ENCODE measurements at places on chromosomes 1 and 21. TPM values are rescaled to one million over a fixed set of nuclear protein-coding genes. Genes with fewer than 3 reads are reported as not detected.

- no peak for DNase-seq
- H3K4me1 ChIP-seq: no peaks in the 10 kb centered on the region
- no peaks in the 10 kb centered on the region for H3K36me3 ChIP-seq
- no peak overlapping the region for H3K4me3 ChIP-seq
Measured at GRCh38 chr1:38053416-38054091, 7.0 kb upstream of the POU3F1 start.

GRCh38 chr1:5661196-5662085, 330.8 kb downstream of the NPHP4 start:
- no peaks in the 10 kb centered on the region for H3K27me3 ChIP-seq
- H3K4me1 ChIP-seq: no peaks in the 10 kb centered on the region
- H3K36me3 ChIP-seq: no peaks in the 10 kb centered on the region
- H3K4me3 ChIP-seq: no peak overlapping the region

DNA sequence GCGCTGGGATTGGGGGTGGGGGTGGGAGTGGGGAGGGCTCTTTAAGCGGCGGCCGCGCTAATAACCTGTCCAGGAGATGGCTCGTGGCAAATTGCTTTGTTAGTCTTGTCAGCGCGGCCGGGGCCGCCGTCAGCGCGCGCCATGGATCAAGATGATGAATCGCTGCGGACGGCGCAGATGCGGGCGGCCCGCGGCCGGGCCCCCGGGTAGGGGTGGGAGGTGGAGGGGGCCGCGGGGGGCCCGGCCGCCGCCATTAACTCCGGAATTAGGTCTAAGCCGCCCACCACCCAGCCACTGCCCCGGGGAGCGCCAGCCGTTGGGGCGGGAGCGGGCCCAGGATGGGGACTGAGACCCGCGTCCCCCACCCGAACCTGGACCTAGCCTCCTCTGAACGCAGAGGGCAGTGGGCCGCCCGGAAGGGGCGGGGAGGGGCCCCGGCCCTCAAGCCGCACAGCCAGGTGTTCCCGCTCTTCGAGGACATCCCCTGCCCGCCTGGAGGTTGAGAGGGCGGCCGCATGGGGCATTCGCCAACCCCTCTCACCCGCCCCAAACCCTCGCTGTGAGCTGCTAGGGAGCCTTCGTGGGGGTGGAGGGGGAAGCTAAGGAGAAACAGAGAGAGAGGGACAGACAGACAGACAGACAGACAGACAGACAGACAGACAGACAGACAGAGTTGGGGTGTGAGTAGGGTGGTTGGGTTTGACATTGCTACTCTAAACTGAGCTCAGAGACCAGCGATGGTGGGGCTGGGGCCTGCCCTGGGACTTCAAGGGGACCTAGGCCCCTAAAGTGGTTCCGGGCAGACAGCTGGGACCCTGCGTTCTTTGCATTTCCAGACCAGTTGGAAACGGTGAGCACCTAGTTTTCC, 3.8 kb upstream of the DMBX1 start:
- H3K4me1 ChIP-seq: peaks cover 15% of the 10 kb centered on the region
- DNase-seq: no peak
- no peak overlapping the region for H3K27ac ChIP-seq
- no peak overlapping the region for H3K4me3 ChIP-seq

GRCh38 chr1:112239683-112240330, 156.2 kb upstream of the CTTNBP2NL start:
- H3K27me3 ChIP-seq: no peaks in the 10 kb centered on the region
- H3K36me3 ChIP-seq: no peaks in the 10 kb centered on the region
- H3K4me1 ChIP-seq: no peaks in the 10 kb centered on the region
- H3K27ac ChIP-seq: no peak overlapping the region
- no peak for DNase-seq

- no peaks in the 10 kb centered on the region for H3K27me3 ChIP-seq
- peaks cover 12% of the 10 kb centered on the region for H3K4me1 ChIP-seq
- no peaks in the 10 kb centered on the region for H3K36me3 ChIP-seq
- peak; percentile 71 for DNase-seq
Measured at GRCh38 chr1:156295391-156295947, at the start of gene GLMP. Gene GLMP (minus strand): TSS chr1:156295679. CDS start chr1:156295645, 34 bp downstream.

DNA sequence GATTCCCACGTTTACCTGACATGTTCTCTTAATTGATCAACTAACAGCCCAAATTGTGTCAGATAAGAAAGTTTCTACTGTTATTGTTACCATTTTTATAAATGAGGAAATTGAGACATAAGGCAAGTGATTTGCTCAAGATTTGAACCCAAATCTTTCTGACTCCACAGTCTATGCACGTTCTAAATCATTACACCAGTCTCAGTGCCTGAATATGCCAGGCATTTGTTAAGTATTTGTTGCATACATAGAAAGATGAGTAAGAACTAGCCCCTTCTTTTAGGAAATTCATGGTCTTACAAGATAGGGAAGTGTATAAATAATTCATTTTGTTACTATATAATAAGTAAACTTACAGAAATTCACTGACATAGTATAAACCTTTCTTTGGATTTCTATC, 7.1 kb upstream of the CD101 start:
- no peak overlapping the region for H3K4me3 ChIP-seq
- no peak for DNase-seq
- H3K27ac ChIP-seq: no peak overlapping the region
- no peaks in the 10 kb centered on the region for H3K36me3 ChIP-seq
- H3K27me3 ChIP-seq: no peaks in the 10 kb centered on the region

GRCh38 chr1:116408803-116409720, 36.0 kb downstream of the ATP1A1 start:
- no peak overlapping the region for H3K4me3 ChIP-seq
- H3K27ac ChIP-seq: no peak overlapping the region
- no peaks in the 10 kb centered on the region for H3K27me3 ChIP-seq

DNA sequence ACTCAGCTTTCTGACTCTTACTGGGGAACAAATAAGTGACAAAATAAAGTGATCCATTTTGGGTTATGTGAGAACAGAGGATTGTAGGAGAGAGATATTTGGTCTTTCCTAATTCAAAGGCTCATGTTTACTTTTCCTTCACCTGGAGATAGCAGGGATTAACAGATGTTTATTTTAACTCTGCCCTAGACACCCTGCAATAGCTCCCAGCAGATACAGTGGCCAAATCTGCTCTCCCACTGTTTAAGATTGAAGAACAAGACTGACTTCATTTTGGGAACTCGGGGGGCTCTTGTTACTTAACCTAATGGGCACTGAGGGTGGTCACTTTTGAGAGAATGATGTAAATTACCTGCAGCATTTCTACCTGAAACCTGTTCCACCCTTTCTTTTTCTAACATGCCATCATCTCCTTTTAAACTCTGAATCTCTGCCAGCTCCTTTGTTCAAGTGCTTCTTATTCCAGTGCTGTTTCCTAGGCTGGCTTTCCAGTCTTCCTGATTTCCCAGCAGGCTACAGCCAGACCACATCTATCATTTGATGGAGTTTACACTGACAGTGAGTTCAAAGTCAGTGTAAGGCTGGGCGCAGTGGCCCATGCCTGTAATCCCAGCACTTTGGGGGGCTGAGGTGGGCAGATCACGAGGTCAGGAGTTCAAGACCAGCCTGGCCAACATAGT, 90.0 kb downstream of the SELENOF start:
- no peak overlapping the region for H3K27ac ChIP-seq
- H3K27me3 ChIP-seq: no peaks in the 10 kb centered on the region
- no peak for DNase-seq
- H3K4me3 ChIP-seq: no peak overlapping the region

- no peaks in the 10 kb centered on the region for H3K36me3 ChIP-seq
- no peak for DNase-seq
- no peaks in the 10 kb centered on the region for H3K27me3 ChIP-seq
- H3K4me3 ChIP-seq: no peak overlapping the region
- H3K27ac ChIP-seq: no peak overlapping the region
Measured at GRCh38 chr1:167776616-167777268, 55.0 kb downstream of the MPZL1 start.

DNA sequence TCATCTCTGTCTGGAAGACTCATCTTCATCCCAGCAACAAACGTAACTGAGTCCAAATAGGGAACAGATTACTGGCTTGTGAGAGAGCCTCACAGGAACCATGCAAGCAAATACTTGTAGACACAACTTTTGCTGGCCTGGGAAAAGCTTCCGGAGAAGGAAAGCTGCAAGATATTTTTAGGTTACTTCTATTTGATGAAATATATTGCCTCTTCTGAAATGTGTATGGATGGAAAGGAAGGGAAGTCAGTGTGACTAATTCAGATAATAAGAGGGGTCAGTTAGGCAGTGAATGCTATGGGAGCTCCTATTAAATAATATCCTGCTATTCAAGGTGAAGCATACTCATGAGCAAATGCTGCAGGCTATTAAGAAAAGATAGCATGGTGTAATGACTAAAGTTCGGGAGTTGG, 20.4 kb upstream of the FGGY start:
- DNase-seq: no peak
- no peaks in the 10 kb centered on the region for H3K36me3 ChIP-seq

DNA sequence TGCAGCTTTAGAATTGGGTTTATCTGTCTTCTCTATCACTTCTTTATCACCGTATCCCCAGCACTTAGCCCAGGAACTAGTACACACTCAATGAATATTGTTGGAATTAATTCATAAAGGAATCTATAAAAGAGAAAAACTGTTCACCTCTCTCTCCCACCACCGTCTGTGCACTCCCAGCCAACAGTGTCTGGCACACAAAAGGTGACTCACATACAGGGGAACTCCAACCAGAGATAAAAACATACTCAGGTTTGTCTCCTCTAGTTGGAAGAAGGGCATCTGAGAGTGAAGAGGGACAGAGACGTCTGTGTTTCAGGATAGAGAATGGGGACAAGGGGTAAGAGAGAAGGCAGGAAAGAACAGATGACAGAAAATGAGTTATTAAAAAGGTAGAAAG, 10.0 kb downstream of the ITLN1 start:
- no peaks in the 10 kb centered on the region for H3K27me3 ChIP-seq
- H3K27ac ChIP-seq: no peak overlapping the region
- H3K4me3 ChIP-seq: no peak overlapping the region
- no peaks in the 10 kb centered on the region for H3K36me3 ChIP-seq

Gene PRPF38A
- 31.3 TPM for total RNA-seq

Gene CD164L2
- 0.63 TPM for total RNA-seq

Gene AMY2A
- not detected for total RNA-seq

Gene CACNA1S
- not detected for total RNA-seq
